Stimulated activated CD8-positive, alpha-beta memory T cell treated with anti-CD3 and anti-CD28 coated beads, Interleukin-4, amount 100 ng/mL, for 48 hours (primary cell): ENCODE measurements at places on chromosomes 11 and 22.

DNA sequence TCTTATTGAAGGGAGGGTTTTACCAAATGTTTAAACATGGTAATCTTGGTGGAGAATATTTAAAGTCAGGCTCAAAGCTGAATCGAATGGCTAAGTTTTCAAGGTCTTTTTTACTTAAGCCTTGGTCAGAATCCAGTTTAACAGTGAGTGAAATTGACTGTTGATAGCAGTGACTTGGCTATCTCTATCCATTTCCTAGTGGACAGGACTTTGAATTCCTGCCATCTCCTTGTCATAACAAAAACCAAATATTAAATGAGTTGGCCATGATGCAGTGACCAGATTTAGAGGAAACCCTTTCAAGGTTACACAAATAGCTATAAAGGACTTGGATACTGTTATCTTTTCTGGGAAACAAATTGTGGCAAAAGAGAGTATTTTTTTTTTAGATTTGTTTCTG is 92.0 kb downstream of the JRKL start:
- no peak for DNase-seq

DNA sequence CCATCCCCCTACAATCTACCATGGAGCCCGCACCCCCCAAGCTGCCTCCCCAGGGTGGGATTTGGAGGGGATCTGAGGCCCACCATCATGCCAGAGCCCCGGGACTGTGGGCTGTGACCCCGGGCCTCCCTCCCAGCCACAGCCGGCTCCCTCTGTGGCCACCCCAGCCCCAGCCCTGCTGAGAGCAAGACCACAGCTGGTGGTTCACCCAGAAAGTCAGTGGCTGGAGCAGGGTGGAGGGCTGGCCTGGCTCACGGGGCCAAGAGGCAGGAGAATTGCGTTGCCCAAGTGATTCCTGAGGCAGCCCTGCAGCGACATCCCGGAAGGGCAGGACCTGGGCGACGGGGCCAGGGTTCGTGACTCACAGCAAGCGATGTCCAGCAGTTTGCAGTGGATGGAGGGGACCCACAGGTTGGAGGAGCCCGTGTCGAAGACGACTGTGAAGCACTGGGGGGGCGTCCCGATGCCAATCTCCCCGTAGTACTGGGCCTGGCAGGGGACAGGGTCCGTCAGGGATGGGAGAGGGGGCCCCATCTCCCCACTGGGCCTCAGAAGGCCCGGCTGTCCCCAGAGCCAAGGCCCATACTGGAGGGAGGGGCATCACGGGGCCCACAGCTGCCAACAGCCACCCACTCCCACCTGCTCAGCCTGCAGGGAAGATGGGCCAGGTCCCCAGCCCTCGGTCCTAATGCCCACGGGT is 4.4 kb downstream of the CTSD start:
- DNase-seq: no peak

DNA sequence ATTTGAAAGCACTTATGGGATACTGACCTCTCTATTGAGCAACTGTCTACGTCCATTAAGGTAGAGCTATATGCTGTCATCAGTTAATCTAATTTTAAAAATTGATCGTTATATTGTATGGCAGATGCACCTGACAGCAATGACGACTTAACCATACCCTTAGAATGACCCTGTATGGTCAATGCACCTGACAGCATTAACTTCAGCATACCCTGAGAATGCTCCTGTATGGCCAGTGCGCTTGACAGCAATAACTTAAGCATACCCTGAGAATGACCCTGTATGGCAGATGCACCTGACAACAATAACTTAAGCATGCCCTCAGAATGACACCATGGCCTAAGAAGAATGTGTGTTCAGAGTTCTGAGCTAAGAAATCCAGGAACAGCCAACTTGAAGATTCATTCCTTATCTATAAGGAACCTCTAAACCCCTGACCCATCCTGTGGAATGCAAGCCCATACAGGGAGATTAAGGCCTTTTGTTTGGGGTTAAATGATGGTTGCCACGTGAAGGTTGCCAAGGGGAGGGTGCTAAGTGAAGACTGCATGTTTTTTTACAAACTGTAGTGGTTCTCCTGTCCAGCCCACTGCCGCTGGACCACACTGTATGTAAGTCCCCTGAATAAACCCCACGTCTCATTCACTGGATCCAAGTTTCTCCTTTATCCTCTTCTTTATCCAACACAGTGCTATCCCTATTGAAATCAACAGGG is 138.3 kb downstream of the GUCY1A2 start:
- no peak for DNase-seq

DNA sequence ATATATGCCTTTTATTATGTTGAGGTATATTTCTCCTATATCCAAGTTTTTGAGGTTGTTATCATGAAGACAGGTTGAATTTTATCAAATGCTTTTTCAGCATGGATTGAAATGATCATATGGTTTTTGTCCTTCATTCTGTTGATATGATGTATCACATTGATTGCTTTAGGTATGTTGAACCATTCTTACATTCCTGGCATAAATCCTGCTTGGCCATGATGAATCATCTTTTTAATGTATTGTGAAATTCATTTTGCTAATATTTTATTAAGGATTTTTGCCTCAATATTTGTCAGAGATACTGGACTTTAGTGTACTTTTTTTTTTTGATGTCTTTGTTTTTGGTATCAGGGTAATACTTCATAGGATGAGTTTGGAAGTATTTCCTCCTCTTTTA is 283.8 kb upstream of the C11orf87 start:
- no peak for DNase-seq

GRCh38 chr22:19321757-19322156 is 30.2 kb upstream of the CLTCL1 start:
- DNase-seq: no peak

DNA sequence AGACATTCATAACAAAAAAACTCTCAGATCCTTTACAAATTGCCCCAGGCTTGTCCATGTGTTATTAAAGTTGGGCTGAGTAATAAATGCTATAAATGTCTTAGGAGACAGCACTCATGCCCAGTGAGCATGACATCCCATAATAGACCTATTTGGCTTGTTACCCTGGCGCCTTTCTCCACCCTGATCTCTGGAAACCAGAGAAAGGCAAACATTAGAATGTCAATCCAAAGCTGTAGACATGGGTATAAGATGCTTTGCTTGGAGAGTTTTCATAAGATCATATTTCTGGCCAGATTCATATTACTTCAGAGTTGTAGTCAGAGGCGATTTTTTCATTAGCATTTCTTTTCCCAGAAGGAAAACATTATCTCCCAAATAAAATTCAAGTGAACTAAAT is 161.3 kb upstream of the UBASH3B start:
- DNase-seq: no peak

- no peak for DNase-seq
Measured at GRCh38 chr11:40226654-40227053, 1232.8 kb downstream of the LRRC4C start.

DNA sequence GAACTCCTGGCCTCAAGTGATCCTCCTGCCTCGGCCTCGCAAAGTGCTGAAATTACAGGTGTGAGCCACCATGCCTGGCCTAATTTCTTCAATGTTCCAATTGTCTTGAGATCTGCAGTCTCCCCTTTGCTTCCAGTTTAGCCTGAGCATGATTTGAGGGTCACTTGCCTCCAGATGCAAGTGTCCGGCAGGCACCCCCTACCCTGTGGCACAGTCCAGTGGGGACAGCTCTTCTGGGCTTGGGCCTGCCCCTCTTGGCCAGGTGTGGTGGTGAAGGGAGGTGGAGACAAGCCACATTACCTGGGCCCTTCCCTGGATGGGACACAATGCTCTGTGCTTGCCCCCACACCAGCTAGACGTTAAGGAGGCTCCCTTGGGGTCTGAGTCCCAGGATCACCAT is 21.3 kb upstream of the CACNG2 start:
- no peak for DNase-seq

DNA sequence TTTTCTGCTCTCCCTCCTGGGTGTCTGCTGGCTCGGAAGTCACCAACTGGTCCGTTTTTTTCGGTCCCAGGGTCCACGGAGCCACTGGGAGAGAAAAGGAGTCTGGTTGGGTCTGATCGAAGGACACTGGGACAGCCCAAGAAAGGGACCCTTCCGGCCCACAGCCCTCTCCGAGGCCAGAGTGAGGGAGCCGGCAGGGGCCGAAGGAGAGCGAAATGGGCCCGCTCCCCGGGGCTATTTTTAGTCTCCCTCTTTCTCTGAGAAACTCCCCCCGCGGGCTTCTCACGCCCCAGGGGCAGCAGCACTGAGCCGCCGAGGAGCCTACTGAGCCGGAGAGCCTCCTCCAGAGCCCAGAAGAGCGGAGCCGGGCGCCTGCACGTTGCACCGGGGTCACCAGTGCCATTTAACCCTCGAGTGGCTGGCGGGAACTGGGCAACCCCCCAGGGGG is 1.9 kb downstream of the ESAM start:
- no peak for DNase-seq

GRCh38 chr11:84590106-84590505 is 1037.0 kb downstream of the DLG2 start:
- DNase-seq: no peak

- peak; percentile 64 for DNase-seq
Measured at GRCh38 chr11:128716661-128717210, 22.9 kb downstream of the FLI1 start.

- no peak for DNase-seq
Measured at GRCh38 chr11:69309631-69310280, 15.8 kb downstream of the MYEOV start.

DNA sequence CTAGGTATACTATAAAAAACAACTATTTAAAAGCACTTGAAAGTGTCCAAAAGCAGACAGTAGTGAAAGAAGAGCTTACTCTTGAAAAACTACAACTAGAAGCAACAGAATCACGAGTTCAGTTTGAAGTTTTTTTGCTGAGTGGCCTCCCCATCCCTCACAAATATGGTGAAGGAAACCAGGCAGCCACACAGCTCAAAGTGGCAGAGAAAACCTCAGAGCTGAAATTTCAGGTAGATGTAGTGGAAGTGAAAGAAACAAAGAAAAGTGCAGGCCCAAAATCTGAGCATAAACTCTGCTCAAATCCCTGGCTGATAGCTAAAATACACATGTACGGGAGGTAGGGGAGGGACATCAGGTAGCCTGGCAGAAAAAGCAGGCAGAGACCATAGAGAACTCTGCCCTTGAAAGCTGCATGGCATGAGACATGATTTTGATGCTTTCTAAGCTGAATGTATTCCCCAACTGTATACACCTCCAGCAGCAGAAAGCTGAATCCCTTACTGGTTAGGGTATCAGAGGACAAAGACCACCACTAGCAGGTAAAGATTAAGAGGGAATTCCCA is 12.1 kb downstream of the BTBD10 start:
- DNase-seq: no peak

GRCh38 chr22:46025973-46026898 is 49.3 kb upstream of the WNT7B start:
- DNase-seq: no peak

GRCh38 chr11:102378818-102379217 is 31.8 kb downstream of the BIRC2 start:
- no peak for DNase-seq

DNA sequence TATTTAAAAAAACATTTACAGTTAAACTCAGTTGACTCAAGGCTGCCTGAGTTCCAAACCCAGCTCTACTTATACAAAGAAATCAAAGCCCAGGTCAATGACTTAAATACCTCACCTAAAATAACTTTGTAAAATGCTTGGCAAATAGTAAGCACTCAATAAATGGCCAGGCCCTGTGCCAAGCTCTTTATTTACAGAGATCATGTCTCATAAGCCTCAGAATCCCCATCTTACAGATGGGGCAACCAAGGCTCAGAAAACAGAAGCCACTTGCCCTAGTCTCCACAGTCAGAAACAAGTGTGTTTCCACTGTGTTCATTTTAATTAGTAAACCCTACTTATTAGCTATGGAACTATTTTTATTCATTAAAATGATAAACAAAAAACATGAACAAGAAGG is 30.5 kb upstream of the TTC28 start:
- no peak for DNase-seq

DNA sequence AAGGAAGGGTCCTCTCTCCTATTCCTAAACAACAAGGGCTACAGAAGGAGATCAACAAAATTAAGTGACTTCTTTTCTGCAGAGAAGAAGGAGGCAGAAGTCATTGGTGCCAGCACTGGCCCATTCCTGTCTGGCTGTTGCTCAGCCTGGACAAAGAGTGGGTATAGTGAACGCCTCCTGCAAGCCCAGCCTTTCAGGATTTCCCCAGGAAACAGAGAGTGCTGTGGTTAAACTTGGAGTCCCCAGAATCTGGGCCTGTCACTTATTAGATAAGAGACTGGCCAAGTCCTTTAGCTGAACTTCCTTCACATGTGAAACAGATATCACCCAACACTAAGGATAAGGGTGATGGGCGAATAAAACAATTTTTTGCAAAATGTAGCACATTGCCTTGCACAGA is 10.9 kb downstream of the TST start:
- DNase-seq: no peak

- no peak for DNase-seq
Measured at GRCh38 chr11:37087650-37088572, 489.9 kb upstream of the RAG2 start.

GRCh38 chr11:63783925-63784592 is 15.5 kb upstream of the ZFTA start:
- DNase-seq: no peak
